NCI-H1930 (cell line): ENCODE measurements at places on chromosomes 6 and 20.
A peak's percentile ranks its signal among the peaks of the same experiment; 100 is the strongest.

GRCh38 chr6:40582892-40583291 lies 4.3 kb downstream of the LRFN2 start:
- no peak for DNase-seq

DNA sequence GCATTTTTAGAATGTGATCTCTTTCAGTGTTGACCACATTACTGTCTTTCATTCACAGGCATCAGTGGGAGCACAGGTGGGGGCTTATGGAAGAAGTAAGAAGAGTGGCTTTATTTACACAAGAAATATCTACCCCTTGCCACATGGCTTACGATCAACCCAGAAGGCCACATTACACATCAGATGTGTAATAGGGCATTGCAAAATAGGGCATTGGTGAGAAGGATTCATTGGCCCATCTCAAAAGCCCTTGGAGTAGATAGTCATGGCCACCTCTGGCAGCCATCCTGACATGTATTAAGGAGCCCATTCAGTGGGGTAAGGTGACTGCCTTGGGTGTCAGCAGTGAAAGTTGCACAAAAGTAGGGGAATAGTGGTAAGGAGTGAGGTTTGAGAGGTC lies 97.5 kb downstream of the MAFB start:
- no peak for DNase-seq

DNA sequence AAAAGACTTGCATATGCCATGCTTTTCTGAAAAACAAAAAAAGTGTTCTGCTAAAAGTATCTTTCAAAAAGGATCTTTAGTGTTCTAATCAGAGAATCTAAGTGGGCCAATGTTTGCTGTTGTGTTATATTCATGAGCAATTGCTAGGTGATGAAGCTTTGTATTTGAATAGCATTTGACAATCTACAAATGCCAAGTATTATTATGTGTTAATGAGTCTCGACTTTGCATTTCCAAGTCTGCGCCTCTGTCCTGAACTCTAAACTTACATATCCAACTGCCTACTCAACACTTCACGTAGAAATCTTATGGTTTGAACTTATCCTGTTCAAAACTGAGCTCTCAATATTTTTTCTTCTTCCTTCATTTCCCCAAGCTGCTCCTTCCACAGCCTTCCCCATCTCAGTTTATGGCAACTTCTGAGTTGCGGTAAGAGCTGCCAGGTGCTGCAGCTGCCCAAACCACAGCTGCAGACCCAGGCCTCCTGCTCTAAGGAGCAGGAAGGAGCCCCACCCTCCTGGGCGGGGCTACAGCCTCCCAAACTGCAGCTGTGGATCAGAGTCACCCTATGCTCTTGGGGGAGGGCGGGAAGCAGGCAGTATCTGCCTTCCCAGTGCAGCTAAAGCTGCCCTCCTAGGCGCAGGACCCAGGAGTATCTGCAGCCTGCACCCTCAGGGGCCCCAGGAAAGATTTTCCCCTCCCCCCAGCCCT lies 16.7 kb upstream of the MAK start:
- no peak for DNase-seq

DNA sequence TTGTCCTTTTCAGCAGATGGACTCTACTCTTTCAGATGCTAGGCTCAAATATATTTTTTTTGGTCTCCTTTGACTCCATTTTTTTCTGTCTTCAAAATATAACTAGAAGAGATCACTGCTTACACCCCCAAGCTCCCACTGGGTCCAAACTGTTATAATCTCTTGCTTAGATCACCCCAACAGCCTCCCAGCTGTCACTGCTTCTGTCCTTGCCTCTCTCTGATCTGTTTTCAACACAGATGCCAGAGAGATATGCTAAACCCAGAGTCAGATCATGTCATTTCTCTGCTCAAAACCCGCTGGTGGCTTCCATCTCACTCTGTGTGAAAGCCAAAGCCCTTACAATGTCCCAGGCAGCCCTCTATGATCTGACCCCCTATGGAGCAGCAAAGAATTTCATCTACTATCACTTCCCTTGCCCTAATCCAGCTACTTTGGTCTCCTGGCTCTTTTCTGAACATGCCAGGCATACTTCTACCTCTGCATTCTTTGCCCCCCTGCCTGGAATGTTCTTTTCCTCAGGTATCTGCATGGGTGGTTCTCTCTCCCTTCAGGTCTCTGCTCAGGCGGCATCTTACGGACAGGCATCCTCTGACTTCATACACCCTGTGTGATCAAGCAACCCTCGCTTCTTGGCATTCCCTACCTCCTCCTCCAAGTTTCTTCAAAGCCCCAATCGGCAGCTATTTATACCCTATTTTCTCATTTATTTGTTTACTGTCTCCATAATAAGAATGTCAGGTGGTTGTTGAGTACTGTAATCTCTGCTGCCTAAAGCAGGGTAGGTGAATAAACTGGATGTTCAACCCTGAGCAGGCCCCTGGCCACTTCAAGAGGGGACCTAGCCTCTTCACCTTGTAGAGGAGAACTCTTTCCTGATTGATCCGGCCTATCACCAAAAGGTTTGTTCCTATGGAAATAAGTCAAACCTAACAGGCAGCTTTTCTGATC lies 43.6 kb upstream of the SLC4A11 start:
- DNase-seq = no peak

- DNase-seq = peak; percentile 26
Observed at GRCh38 chr20:21571841-21572690, 58.2 kb upstream of the NKX2-2 start.

GRCh38 chr6:53487080-53487479 lies 57.8 kb downstream of the GCLC start:
- no peak for DNase-seq

GRCh38 chr6:121855521-121855920 lies 420.1 kb downstream of the GJA1 start:
- DNase-seq = no peak

DNA sequence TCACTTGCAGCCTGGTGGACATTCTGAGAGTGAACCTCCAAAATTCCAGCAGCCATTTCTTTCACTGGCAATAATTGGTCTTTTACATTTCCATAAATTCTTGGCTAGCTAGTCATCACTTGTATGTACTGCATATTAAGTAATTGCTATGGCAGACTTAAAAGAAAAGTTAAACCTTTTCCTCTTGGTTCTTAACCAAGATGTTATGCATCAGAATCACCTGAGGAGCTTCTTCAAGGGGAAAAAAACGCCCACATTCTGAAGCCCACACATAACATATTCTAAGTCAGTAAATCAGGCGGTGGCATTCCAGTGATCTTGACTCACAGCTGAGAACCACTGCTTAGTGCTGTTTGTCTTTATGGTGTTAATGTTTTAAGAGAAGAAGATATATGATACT lies 37.0 kb downstream of the CDC40 start:
- no peak for DNase-seq

DNA sequence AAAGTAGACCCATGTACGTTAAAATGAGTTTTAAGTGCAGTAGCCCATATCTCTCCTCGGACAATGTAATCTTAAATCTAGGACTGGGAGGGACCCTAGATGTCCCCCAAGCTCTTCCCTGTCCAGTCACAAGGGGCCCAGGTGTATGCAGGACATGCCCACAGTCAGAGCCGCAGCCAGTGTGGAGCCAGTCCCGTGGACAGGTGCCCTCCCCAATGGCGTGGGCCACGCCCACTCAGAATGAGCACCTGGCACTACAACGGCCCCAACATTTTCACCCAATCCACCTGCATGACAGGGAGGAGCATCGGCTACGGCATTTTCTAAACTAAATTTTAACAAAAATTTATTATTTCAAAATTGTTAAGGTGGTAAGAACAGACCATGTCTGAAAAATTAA lies 53.2 kb downstream of the WDR27 start:
- no peak for DNase-seq

DNA sequence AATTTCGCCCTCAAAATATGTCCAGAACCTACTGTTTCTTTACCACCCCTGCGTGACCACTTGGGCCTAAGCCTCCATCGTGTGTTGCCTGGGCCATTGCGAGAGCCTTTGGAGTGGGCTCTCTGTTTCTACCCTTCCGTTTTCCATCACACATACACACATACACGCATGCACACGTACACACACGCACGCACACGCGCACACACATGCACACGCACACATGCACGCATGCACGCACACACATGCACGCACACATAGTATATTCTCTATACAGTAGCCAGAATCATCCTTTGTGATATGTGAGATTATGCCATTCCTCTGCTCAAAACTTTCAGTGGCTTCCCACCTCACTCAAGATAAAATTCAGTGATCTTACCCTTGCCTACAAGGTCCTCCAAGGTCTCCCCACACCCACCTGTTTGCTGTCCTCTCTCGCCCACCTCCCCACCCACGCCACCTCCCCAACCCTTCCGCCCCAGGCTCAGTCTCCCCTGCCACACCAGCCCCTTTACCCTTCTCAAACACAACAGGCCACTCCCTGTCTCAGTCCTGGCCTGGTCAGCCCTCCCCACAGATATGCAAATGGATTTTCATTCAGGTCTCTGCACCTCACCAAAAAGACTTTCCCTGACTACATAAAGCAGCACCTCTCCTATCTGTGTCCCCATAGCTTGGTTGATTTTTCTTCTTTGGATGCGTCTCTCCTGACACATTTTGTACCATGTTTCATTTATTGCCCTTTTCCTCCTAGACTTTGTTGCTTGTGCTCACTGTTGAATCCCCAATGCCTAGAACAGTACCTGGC lies 559.6 kb downstream of the CD83 start:
- DNase-seq = no peak

- no peak for DNase-seq
Observed at GRCh38 chr6:169918954-169919549, 167.6 kb downstream of the ERMARD start.

DNA sequence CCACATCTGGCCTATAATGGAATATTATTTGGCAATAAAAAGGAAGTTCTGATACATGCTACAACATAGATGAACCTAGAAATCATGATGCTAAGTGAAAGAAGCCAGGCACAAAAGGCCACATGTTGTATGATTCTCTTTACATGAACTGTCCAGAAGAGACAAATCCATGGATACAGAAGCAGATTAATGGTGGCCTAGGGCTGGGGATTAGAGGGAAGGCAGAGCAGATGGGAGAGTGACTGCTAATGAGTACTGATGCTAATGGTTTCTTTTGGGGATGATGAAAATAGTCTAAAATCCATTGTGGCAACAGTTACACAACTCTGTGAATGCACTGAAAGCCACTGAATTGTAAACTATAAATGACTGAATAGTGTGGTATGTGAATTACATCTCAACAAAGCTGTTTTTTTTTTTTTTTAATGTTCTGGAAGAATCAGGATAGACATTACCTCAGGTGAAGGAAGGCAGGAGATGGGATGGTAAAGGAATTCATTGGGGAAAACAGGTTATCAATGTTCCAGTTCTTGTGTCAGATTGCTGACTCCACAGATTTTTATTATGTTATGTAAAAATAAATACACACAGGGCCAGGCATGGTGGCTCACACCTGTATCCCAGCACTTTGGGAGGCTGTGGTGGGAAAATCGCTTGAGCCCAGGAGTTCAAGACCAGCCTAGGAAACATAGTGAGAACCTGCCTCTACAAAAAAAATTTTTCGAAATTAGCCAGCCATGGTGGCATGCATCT lies 8.9 kb upstream of the SOX12 start:
- no peak for DNase-seq

GRCh38 chr6:107653183-107653580 lies 163.3 kb downstream of the SOBP start:
- peak; percentile 95 for DNase-seq

DNA sequence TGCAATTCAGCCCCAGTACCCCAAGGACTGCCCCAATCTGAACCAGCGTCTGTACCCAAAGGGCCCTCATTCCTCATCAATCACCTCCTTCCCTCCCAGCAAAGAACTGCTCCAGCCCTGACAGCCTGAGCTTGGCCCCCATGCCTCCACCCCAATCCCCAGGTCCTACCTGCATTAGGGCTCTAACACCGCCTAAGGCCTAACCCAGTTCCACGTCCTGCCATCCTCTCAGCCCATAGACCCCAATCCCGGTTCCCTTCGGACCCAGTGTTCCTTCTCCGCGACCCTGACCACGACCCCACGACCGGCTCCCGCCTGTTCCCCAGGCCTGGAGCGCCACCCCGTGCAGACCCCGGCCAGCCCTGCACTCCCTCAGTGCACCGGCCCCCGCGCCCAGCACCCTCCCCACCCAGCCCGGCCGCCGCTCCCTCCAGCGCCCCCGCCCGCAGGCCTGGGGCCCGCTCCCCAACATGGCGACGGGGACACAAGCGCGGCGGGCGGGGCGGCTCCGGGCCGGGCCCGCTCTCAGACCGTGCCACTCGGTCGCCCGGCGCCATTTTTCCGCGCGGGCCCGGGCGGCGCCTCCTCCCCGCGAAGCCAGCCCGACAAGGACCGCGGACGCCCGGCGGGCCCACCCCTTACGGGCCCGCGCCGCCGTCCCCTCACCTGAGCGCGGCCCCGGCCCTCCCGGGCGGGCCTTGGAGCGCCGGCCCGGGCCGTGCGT lies 483 bp downstream of the NCOA6 start:
- DNase-seq = peak; percentile 17

DNA sequence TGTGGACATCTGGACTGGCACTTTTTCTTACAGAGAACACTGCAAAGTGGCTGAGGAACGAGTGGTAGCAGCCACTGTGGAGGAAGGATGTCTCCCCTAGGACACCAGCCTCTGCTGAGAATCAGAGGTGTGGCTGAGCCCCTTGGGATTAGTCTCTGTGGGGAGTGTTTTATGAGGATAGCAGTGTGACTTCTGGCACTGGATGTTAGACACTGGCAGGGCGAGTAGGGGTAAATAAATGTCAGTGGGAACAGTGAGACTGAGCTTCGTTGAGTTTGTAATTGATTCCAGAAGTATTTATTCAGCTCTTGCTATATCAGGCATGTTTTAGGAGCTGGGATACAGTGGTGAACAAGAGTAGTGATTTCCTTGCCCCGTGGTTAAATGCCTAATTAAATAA lies 124.0 kb downstream of the JARID2 start:
- DNase-seq = no peak

GRCh38 chr6:151448623-151449022 lies 3.3 kb downstream of the RMND1 start:
- DNase-seq = no peak

DNA sequence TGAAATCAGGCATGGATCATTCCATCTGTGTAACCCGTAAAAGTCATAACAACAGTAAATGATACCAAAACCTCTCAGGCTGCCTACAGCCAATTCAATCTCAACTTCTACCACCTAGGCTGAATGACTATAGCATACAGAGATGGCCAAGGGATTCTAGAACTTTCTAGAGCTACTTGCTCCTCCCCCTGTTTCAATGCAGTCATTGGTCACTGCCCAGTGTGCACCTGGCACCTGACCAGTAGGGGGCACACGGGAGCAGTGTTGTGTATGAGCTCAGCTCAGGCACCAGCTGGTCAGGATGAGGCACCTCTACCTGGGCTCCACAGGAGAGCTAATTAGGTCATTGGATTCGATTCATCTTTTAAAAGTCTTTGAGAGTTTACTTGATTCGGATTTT lies 86.2 kb downstream of the PLEKHG1 start:
- DNase-seq = no peak

- no peak for DNase-seq
Observed at GRCh38 chr6:135088818-135089809, 34.5 kb upstream of the HBS1L start.

GRCh38 chr6:89566930-89567629 lies 71.5 kb downstream of the LYRM2 start:
- DNase-seq = peak; percentile 36

DNA sequence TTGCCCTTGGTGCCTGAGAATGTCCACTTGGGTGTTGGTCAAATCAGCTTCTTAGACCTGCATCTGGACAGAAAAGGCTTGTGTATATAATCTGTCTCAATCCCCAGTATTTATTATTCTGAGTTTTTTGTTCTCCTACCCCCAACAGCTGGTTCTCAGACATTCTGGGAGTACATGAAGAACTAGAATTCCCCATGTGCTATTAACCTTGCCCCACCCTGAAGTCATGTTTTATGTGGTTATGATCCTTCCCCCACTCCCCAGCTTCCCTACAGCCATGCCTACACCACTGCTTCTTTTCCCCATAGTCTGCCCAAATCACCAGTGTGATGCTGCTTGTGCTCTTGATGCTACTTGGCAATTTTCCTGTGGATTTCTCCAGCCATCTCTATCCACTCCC lies 157.0 kb downstream of the ADAT2 start:
- no peak for DNase-seq
